Camera-type eye (tissue), 1 donor: ENCODE measurements at places on chromosomes 12 and 14. TPM values are rescaled to one million over a fixed set of nuclear protein-coding genes. Genes with fewer than 3 reads are reported as not detected.

CLEC2A gene
- total RNA-seq, result 1.1 TPM

PMCH gene
- total RNA-seq, result not detected

ZDHHC22 gene
- total RNA-seq, result 5.6 TPM

MYH6 gene
- total RNA-seq, result 0.49 TPM

RNASE1 gene
- total RNA-seq, result 65.1 TPM

IFNG-AS1 gene
- total RNA-seq, result 4.9 TPM

ARL1 gene
- 113 TPM for total RNA-seq

KRT71 gene
- total RNA-seq, result 0.77 TPM

GPX2 gene
- total RNA-seq, result 1.5 TPM

C1R gene
- total RNA-seq, result 94.5 TPM
